ENCODE measurements at places on chromosomes 13 and 19.
A peak's percentile ranks its signal among the peaks of the same experiment; 100 is the strongest.

GRCh38 chr19:1018393-1018792 lies 2.5 kb downstream of the TMEM259 start:
- DNase-seq: no peak

DNA sequence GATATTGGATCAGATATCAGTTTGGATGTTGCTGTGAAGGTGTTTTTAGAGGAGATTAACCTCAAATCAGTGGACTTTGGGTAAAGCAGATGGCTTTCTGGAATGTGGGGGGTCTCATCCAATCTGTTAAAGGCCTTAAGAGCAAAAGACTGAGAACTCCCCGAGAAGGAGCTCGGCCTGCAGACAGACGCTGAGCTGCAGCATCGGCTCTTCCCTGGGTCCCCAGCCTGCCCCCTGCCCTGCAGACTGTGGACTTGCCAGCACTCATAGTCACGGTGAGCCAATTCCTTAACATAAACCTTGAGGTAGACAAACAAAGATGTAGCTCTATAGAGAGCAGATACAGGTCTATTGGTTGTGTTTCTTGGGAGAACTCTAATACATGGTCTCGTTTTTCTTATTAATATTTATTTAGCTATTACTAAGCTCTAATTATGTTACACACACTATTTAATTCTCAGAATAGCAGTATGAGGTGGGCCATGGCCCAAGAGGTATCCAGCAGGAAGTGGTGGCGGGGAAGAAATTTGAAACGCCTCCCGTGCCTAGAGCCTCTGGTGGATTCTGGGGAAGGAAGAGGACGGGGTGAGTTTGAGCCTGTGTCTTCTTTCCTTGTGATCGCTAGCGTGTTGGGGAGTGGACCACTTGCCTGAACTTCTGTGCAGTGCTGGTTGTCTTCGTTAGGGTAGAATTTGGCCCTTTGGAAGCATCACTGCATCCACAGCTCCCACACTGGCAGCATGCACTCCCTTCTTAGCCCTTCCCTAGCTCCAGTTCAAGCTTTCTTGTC lies 305.3 kb downstream of the TEX29 start:
- DNase-seq: no peak

DNA sequence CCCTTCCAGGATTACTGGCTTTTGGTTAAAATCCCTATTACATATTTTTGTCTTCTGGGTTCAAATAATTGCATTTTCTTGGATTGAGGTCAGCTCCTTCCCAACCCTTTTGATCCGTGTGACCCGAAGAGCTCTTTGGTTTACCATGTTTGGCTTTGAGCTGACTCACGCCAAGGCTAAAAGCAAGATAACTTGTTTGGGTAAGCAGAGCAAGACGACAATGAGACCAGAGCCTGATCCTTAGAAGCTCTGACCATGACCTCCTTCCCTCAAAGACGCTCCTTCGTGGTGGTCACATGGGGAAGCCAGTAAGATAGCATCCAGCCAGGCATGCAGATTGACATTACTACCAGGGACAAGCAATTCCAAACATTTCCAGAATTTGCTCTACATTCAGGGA lies 153.8 kb downstream of the DCT start:
- no peak for DNase-seq

- DNase-seq: no peak
Measured at GRCh38 chr13:112333756-112334543, 42.2 kb upstream of the SPACA7 start.

DNA sequence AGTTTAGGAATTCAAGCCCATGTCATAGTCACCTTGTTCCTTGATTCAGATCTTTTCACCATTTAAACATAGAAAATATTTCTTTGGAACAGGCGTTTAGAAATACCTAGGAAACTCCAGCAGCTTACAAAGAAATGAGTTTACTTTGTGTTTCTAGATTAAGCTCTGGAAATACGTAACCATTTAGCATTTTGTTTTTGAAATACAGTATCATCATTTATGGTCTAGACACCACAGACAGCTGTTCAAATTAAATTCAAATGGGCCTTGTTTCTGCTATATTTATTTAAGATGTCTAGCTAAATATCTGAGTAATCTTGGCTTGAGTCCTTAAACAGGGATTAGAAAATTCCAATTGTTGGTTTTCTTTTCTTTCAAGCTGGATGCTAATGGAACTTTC lies 228.5 kb downstream of the NDFIP2 start:
- DNase-seq: no peak

- DNase-seq: no peak
Measured at GRCh38 chr13:39040206-39040605, 1.9 kb downstream of the NHLRC3 start.

DNA sequence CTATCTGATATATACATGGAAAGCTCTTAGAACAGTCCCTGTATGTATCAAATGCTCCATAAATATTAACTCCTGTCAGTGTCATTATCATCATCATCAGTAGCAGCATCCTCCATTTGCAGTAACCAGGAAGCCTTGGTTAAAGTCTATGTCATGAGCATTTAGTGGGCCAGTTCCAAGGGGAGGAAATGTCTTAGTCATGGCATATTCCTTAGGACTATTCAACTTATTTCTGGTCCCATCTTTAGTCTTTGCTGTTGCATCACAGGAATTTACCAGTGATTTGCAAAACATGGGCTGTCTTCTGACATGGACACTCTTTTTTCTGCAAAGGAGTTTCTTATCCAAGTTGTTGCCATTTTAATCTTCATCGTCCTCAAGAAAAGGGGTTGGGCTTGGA lies 98.4 kb downstream of the WDFY2 start:
- no peak for DNase-seq

DNA sequence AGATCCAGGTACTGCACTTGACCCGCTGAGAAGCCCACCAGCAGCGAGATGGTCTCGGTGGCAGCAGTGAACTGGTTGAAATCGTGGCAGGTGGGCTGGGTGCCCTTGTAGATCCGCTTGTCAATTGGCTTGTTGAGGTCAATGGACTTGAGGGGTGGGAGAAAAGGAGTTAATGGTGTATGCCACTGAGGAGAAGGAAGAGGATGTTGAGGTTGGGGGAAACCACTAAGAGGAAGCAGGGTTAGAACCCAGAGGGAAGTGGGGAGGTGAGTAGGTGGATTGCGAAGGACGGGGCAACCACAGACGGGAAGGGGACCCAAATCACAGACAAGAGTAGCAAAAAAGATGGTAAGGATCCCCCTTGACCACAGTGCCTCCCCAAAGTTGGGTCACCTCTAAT lies 1.7 kb downstream of the DMWD start:
- DNase-seq: no peak

GRCh38 chr13:34816908-34817665 lies 125.0 kb upstream of the NBEA start:
- no peak for DNase-seq

- DNase-seq: no peak
Measured at GRCh38 chr13:87925006-87925405, 253.8 kb downstream of the SLITRK5 start.

- DNase-seq: no peak
Measured at GRCh38 chr13:46383383-46383782, 3.7 kb downstream of the RUBCNL start.

GRCh38 chr19:19526581-19527370 lies 1.9 kb upstream of the YJEFN3 start:
- no peak for DNase-seq

- no peak for DNase-seq
Measured at GRCh38 chr13:67620665-67621064, 390.5 kb upstream of the PCDH9 start.

DNA sequence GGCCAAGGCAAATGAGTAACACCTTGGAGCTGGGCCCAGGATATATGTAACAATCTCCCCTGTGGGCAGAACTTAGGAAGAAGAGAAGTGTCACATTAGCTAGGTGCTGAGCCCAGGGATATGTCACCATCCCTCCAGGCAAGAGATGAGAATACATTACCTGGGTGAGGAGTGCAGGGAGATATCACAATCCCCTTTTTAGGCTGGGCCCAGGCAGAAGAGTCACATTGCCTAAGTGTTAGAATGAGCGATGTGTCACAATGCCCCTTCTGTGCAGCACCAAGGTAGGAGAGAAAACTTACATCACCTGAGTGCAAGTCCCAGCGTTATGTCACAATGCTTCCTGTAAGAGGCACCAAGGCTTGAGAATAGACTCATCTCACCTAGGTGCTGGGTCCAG lies 60.3 kb downstream of the ZNF726 start:
- DNase-seq: no peak

- DNase-seq: no peak
Measured at GRCh38 chr13:29702912-29703351, 107.4 kb upstream of the SLC7A1 start.

DNA sequence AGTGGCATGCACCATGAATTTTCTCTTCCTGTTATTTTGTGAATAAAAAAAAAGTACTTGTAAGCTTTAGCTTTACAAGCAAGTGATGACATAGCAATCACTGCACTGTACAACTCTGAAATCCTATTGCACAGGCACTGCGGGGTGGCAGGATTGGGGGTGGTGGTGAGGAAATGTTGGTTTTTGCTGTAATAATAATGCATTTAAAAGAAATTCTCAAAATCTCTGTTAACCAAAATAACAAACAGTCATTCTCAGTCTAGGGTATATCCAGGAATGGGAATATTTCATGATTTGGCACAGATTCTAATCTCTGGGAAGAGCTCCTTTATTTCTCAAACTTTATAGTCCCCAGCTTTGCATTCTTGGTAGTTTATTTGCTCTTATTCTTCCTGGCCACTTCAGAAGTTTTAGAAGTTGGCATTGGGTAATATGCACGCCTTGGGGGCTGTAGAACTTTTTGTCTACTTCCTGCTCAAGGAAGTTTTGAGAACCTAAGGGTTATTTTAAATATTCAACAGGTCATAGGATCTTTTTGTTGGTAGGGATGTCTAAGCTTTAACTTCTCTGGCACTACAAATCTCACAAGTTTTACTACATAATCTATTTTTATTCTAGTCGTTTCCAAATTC lies 353.0 kb upstream of the KLF12 start:
- DNase-seq: no peak

DNA sequence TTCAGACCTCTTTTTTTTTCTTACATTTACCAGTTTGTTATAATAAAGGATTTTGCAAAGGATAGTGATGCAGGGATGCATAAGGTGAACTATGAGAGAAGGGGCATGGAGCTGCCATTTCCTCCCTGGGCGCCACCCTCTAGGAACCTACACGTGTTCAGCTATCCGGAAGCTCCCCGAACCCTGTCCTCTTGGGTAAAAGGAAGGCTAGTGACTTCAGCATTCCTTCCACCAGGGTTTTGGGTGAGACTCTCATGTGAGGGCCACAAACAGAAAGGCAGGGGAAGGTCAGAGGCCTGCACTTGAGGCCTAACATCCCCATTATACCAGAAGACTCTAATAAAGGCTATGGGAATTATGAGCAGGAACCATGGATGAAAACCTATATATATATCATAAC lies 57.3 kb downstream of the IFT88 start:
- no peak for DNase-seq

- DNase-seq: peak; percentile 57
Measured at GRCh38 chr19:15297416-15298224, 34.7 kb downstream of the BRD4 start.

DNA sequence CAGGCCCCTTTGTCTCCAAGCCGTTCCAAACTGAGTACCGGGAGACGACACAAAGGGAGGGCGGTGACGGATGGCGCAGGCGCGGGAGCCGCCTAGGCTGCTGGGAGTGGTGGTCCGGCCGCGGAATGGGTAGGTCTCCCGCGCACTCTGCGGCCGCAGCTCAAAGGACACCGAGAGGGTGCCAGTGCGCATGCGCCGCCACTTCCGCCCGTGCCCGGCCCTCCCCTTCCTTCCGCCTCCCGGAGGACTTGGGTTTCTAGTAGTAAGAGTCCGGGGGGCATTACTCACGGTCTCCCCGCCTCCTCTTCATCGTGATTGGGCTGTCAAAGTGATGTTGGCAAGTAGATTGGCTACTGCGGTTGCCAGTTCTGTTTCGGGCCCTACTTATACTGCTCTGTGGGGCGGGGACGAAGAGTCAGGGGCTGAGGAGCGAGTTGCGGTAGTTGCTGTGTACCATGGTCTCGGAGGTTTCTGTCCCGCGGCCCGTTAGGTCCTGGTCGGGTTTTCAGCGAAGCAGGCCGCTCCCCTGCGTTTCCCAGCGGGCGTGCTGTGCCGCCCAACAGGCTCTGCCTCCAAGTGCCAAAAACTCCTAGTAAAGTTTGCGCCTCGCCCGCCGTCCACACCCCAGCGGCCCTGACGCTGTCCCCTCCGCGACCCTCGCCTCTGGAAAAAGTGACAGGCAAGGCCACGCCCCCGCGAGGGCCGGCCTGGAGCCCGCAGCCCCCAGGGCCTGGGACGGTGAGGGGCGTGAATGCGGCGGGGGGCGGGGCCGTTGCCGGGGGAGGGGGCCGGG lies 455 bp upstream of the ING1 start:
- peak; percentile 99 for DNase-seq

DNA sequence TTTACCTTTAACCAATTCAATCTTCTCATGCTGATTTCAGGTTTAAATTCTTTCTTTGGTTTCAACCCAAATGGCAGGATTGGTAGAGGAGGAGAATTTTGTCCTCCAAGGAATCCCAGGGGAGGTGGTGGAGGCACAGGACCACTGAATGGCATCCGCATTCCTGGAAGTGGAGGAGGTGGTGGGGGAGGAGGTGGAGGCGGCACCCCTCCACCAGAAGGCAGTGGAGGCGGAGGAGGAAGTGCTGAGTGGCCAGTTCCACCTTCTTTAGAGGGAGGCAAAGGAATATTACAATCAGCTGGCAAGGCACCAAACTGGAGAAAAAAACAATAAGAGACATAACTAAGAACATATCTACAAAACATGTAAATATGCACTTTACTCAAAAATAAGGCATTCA lies 192.9 kb downstream of the DIAPH3 start:
- no peak for DNase-seq

GRCh38 chr13:43242040-43242439 lies 218.7 kb downstream of the DNAJC15 start:
- no peak for DNase-seq

GRCh38 chr13:96238861-96239260 lies 149.0 kb downstream of the HS6ST3 start:
- DNase-seq: no peak

DNA sequence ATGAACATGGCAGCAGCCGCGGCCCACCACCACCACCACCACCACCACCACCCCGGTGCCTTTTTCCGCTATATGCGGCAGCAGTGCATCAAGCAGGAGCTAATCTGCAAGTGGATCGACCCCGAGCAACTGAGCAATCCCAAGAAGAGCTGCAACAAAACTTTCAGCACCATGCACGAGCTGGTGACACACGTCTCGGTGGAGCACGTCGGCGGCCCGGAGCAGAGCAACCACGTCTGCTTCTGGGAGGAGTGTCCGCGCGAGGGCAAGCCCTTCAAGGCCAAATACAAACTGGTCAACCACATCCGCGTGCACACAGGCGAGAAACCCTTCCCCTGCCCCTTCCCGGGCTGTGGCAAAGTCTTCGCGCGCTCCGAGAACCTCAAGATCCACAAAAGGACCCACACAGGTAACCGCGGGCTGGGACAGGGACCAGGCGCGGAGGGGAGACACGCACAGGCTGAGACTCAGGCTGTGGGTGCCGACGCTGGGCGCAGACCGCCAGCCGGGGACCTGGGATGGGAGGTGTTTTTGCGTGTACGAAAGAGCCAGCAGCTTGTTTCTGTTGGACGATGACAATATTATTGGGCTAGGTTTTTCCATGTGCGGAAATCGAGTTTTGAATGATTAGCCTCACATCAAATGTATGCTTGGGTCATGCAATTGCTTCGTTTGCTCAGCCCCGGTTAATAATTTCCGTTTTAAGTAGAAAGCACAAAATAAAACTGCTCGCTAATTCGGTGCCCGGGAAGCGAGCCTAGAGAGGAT lies 1.3 kb downstream of the ZIC2 start:
- DNase-seq: no peak

GRCh38 chr13:43805071-43805468 lies 18.3 kb upstream of the ENOX1 start:
- DNase-seq: no peak

GRCh38 chr13:100088644-100089464 lies at the start of gene PCCA:
Gene PCCA, plus strand, starts transcription at chr13:100089093. Its CDS starts 28 bp downstream, at chr13:100089121.
- DNase-seq: peak; percentile 94

- DNase-seq: no peak
Measured at GRCh38 chr13:76879883-76880270, 6.3 kb downstream of the KCTD12 start.
